ENCODE measurements at places on chromosomes 3 and 15. TPM values are rescaled to one million over a fixed set of nuclear protein-coding genes. Genes with fewer than 3 reads are reported as not detected.

AMOTL2 gene
- total RNA-seq = 38.1 TPM

CFAP20DC gene
- total RNA-seq = 8.4 TPM

CX3CR1 gene
- total RNA-seq = not detected

ZMYND10 gene
- 1.3 TPM for total RNA-seq

BLM gene
- 5.4 TPM for total RNA-seq

ATP13A4 gene
- 0.93 TPM for total RNA-seq

FETUB gene
- not detected for total RNA-seq

VWA5B2 gene
- 56.5 TPM for total RNA-seq

CASR gene
- total RNA-seq = not detected

A4GNT gene
- total RNA-seq = not detected

CNTN4 gene
- total RNA-seq = 23.0 TPM

- DNase-seq = no peak
These were observed 216.8 kb upstream of the RBMS3 start for GRCh38 chr3:29064085-29064484.

- DNase-seq = no peak
These were observed 79.7 kb downstream of the DZIP3 start for GRCh38 chr3:108669208-108669607.

- peak; percentile 41 for DNase-seq
These were observed 33.9 kb downstream of the MYO5C start for GRCh38 chr15:52261498-52262242.

DNA sequence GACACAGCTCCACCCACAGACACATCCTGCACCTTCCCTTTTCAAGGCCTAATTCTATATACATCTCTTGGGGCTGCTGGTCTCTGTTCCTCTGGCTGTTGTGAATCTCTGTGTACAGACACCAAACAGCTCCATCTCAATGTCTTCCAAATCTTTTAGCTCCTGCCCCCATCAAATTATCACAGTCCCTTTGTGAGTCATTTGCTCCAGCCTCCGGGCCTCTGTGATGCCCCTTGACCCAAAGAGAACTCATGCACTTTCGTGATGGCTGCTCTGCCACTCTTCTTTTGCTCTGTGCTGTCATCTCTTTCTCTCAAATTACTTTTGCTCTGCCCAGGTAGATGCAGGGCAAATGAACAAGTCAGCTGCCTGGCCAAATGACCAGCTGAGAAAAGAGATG, 369.0 kb upstream of the CDIN1 start:
- no peak for DNase-seq

DNA sequence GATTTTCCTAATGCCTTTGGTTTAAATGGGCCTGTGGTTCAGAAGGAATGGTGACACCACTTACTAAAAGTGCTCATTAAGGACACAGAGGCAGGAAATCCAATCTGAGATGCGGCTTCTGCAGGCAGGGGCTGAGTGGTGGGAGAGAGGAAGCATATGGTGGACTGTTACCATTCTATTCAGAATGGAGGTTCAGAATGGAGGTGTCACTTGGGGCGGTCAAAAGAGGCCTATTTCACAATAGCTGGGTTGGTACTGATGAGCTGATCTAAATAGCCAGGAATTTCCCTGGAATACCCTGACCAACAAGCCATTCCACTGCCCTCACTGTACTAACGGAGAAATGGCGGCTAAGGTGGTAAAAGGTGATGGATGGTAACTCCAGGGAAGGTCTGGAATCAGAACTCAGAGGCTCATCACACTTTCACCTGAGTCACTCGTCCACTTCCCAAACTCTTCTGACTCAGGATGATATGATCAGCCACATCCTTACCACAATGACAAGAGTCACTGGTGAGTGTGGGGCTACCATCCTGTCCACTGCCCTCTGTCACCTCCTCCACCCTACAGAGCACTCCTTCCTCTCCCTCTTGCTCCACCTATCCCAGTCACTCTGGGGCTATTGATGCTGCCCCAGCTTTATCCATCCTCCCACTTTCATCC, 15.7 kb downstream of the RFT1 start:
- no peak for DNase-seq

DNA sequence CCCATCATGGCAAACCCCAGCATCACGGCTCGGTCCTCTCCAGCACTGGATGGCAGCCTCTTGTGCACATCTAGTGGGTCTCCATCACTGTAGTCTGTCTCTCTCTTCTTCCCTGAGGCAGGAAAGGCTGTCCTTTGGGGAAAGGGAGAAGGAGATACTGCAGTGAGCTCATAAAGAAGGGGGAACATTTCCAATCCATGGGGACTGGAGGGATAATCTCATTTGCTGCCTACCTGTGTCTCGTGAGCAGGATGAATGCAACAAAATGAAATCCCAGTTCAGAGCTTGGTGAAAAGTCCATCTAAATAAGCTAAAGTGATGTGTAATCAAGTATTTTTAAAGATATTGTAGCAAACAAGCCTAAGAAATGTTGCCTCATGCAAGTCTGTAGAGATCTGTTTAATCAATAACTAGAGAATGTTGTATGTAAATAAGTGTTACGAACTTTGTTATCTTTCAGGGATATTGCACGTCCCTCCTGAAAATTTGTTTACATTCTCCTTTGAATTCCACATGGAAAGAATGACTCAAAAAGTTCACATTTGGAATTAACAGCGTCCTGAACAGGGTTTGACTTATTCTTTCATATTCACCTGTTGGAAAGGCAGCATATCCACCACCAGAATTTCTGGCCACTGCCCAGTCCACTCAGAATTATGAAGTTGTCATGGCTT, at the start of gene KCNMB3:
Gene KCNMB3, minus strand, starts transcription at position 312 of the 674 bp plus-strand sequence. Its CDS starts 124 bp downstream, at position 188.
- no peak for DNase-seq

DNA sequence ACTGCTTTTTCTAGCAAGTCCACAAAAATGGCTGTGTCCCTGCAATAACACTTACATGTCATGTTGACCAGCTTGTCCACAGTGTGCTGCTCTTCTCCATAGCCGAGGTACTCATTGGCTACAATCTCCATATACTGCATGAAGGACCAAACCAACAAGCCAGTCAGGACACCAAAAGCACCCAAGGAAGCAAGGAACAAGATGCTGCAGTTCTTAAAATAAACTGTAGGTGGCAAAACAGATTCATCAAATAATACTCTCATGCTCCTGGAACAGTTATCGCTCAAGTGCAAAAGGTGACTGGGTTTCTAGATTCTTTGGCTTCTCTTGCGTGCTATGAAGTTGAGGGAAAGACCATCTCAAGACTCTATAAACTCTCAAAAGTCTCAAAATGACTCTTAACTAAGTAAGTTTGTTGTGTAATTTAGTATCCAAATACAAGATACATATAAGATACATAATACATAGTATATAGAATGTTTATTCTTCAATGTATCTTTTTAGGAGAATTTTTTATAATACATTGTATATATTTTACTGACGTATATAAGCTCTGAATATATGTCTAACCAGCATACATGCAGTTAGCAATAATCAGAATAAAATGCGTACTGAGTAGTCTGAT, 57.0 kb downstream of the NEK10 start:
- DNase-seq = no peak

DNA sequence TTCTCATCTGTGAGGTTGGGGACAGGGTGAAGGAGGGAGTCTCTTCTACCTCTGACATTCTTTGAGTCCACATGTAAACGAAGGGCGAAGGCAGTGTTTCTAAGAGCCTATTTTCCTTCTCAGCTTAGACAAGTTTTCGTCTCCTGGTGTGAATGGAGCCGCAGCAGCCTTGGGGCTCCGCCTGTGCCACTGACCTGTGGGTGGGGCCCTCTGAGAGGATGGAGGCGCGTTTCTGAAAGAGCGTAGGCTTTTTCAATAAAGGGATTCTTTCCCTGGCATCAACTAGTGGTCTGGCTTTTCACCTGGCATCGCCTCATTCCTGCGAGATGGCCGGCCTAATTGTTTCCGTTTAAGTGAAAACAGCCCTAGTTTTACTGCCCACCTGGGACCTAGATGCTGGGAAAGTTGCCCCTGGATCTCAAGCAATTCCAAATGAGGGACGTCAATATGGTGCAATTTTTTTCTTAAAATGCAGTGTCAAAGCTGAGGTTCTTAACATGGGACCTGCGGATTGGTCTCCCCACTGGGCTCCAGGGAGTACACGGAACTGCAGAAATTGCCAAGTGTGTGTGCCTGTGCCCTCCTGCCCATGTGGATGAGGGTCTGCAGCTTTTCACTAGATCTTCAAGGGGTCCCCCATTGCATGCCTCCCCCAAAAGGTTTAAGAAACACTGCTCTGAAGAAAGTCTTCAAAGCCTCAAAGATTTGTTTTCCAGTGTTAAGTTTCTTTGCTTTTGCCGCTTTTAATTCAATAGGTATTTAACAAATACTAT, 958 bp downstream of the GLDN start:
- no peak for DNase-seq

- DNase-seq = no peak
These were observed 33.2 kb upstream of the TRIM59 start for GRCh38 chr3:160482796-160483195.

GRCh38 chr3:62822905-62823304, 52.3 kb downstream of the CADPS start:
- no peak for DNase-seq

DNA sequence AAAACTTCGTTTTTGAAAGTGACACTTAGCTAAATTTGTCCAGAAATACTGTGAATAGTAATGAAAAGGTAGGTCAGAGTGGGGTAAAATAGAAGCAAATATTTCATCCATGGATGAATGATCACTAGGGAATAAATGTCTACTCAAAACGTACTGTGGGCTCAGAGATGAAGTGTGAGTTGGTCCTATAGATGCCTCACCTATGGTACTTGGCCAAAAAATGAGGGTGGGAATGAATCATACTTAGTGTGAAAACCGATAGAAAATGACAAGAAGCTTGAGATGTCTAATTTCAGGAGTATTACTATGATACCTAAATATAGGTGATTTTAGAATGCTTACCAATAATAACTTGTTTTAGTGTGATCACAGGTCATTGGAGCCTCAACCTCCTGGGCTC, 155.9 kb downstream of the GMNC start:
- no peak for DNase-seq

GRCh38 chr3:131218196-131218595, 163.4 kb upstream of the NUDT16 start:
- DNase-seq = no peak

DNA sequence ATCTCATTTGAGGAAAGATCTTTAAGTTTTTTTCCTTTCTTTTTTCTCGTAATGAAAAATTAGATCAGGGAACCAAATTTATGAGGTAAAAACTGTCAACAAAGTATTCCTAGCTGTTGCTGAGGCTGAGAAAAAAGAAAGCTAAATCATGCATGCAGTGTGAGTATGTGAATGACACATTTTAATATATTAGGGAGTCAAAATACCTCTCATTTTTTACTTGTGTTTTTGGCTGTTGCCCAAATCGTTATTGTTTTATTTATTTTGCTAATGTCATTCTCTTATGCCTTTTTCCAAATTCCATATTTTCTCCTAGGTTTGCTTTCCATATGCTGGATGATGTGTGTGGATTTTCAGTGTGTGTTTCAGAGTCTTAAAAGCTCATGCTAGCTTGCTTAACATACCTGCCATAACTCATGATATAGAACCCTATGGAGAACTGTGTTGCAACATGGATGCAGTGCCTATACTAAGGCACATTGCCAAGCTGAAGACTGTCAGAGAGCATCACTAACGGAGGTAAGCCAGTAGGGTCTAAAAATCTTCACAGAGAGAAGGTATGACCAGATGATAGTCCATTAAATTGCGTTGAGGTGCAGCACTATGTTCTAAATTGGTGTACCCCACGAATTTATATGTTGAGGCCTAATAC, 629.5 kb upstream of the KCNMB2 start:
- no peak for DNase-seq

- DNase-seq = no peak
These were observed 61.2 kb downstream of the PLD1 start for GRCh38 chr3:171749124-171749523.

DNA sequence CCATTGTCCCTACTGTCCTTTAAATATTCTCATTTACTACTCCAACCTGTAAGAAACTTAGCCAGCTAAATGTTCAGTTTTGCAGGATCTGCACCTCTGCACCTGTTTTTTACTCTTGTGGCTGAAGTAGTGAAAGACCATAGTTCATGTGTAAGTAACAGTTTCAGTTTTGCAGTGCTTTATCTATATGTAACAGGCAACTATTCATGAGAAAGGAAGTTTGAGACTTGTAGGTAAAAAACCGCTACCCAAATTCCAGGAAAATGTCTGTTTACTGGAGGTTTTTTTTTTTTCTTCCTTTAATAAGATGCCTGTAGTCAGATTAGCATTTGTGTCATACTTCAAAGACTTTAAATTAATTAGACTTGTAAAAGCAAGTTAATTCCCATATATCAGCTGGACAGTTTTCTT, 25.4 kb upstream of the MBNL1 start:
- no peak for DNase-seq

Measured in glutamatergic neuron (in vitro differentiated cells).